Stimulated activated CD8-positive, alpha-beta memory T cell treated with anti-CD3 and anti-CD28 coated beads, Interleukin-2, amount 100 ng/mL, for 1 hour (primary cell): ENCODE measurements at places on chromosomes 5 and 9.

- no peak for DNase-seq
Measured at GRCh38 chr5:66856041-66856805, 260.0 kb downstream of the MAST4 start.

GRCh38 chr5:174283211-174284005 lies 237.9 kb downstream of the NSG2 start:
- no peak for DNase-seq

- no peak for DNase-seq
Measured at GRCh38 chr5:142974409-142974808, 204.2 kb downstream of the ARHGAP26 start.

GRCh38 chr5:69024241-69024651 lies 69.6 kb upstream of the SLC30A5 start:
- no peak for DNase-seq

- no peak for DNase-seq
Measured at GRCh38 chr5:41312478-41313060, 99.2 kb upstream of the C6 start.

- DNase-seq = no peak
Measured at GRCh38 chr5:44774279-44774880, 34.4 kb upstream of the MRPS30 start.

DNA sequence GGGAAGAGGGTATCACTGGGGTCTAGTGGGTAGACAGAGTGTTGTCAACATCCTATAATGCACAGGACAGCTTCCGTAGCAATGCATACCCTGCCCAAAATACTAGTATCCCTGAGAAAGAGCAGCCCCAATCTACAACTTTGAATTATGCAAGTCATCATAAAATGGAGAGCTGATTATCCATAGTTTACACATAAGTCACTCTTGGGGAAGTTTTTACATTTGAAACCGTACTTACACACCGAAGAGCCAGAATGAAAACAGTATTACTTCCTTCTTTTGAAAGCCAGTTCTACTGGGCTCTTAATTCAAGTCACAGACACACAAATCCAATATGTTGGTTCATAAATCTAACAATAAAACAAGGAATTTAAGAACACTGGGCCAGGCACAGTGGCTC lies 21.6 kb downstream of the RNF145 start:
- DNase-seq = no peak

GRCh38 chr5:6424110-6424659 lies 24.5 kb upstream of the UBE2QL1 start:
- no peak for DNase-seq

DNA sequence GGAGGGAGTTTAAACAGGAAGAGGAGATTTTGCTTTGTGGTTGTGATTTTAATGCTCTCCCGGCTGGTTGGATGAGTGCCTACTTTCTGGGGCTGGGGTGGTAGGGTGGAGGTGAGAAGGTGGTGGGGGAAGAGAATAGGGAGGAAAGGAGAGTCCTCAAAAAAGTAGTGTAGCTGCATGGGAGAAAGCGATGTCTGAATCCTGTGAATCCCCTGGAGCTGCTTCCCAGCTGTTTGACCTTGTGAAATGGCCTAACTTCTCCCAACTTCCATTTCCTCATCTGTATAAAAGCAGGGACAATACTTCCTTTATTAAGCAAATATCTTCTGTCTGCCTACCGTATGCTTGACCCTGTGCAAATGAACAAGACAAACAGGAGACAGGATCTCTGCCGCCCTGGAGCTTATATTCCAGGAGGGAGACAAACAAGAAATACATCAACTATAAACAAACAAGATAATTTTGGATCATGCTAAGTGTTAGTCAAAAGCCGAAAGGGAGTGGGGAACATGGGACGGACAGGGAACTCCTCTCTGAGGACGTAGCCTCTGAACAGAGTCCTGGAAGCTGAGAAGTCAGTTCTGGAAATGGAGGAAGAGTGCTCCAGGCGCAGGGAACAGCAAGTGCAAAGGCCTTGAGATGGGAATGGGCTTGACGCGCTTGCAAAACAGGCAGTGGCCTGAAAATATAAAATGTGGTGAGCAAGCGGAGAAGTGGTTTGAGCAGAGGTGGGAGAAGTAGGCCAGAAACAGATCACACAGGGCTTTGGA lies 103.5 kb downstream of the SPRY4 start:
- DNase-seq = no peak

GRCh38 chr5:90434116-90434714 lies 24.7 kb upstream of the CETN3 start:
- peak; percentile 14 for DNase-seq

- no peak for DNase-seq
Measured at GRCh38 chr5:77859306-77859705, 83.2 kb upstream of the TBCA start.

DNA sequence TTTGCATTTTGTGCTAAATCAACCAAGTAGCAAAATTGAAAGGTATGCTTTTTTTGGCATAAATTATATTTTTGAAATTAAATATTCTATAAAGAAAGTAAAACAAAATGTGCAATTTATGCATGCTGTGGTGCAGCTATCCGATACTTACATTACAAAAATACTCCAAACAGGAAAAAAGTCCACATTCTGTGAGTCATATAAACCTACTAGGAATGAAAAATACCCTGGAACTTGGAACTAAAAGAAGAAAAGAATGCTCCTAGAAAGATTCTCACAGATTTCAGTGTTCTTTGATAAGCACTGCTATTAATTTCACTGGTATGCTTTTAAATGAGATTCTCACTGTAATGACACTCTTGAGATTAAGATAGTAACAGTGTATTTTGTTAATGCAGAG lies 92.6 kb downstream of the OSMR start:
- DNase-seq = no peak

DNA sequence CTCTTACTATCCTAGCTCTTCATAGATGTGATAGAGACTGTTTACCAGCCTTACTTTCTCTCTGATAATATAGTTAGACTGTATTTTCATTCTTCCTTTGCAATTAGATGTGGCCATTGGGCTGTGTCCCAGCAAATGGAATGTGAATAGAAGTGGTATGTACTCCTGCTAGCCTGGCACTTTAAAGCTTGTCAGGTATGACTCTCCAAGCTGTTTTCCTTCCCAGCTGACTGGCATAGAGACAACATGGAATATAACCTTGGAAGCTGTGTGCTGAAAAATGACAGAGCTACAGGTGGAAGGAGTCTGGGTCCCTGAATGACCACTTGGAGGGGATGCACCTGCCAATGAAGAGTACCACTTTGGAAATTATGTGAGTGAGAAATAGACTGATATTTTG lies 116.2 kb downstream of the DIRAS2 start:
- DNase-seq = no peak

DNA sequence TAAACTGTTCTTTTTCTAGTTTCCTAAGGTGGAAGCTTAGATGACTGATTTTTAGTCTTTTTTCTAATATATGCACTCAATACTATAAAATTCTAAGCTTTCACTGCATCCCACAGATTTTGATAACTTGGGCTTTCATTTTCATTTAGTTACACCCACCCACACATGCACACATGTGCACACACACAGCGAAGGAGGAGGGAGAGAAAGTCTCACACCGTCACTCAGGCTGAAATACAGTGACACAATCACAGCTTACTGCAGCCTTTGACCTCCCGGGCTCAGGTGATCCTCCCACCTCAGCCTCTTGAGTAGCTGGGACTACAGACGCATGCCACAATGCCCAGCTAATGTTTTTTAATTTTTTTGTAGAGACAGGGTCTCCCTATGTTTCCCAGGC lies 96.5 kb downstream of the SMIM23 start:
- no peak for DNase-seq

GRCh38 chr9:656926-657568 lies 184.4 kb upstream of the DMRT1 start:
- DNase-seq = no peak

GRCh38 chr5:143086908-143087637 lies 316.4 kb downstream of the NR3C1 start:
- no peak for DNase-seq

GRCh38 chr5:74186356-74187315 lies 453.9 kb downstream of the ENC1 start:
- no peak for DNase-seq

GRCh38 chr5:178469011-178469974 lies 120.9 kb downstream of the COL23A1 start:
- DNase-seq = no peak

- no peak for DNase-seq
Measured at GRCh38 chr5:111722140-111722539, 34.9 kb downstream of the NREP start.

DNA sequence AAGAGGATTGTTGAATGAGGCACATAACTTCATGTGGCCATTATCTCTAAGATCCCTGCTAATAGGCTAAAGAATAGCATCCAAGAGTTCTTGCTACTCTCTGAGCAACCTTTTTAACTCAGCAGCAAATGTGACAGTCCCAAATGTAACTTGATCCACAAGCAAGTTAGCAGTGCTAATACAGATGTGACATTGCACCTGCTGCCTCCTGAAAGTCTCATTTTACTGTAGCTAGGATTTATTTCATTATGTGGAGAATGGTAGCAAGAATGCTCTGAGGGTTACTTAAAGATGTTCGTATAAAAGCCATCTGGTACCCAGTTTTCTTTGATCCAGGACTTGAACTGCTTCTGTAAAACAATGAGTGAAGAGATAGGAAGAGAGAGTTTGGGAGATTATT lies 45.8 kb downstream of the CDH10 start:
- DNase-seq = no peak

DNA sequence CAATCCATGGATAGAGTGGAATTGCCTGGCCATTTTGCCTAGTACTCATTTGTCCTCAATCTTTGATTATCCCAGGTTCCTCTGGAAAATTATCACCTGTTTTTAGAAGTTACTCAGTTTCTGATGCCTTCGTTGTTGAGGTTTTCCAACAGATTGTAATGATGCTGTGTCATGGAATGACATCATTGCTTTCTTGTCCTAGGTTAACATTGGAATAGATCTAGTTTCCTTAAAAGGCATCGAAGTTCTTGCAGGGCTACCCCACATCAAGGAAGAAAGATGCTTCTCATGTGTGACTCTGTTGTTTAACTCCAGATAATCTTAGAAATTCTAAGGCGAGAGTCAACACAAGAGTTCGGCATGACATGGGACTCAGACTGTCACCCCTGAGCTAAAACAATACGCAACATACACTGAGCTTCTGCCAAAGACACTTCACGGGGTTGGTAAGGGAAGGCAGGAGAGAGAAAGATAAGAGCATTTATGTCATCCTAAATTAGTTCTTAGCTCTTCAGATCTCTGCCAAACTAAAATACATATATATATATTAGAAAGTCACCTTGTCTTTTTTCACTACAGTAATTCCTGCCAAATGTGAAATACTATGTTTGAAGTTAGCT lies 293.2 kb upstream of the WWC1 start:
- no peak for DNase-seq

- no peak for DNase-seq
Measured at GRCh38 chr9:18739127-18739526, 265.2 kb downstream of the ADAMTSL1 start.

GRCh38 chr9:94081864-94082463 lies 2.3 kb upstream of the PTPDC1 start:
- no peak for DNase-seq

GRCh38 chr5:155441849-155442248 lies 428.3 kb downstream of the KIF4B start:
- no peak for DNase-seq

- DNase-seq = no peak
Measured at GRCh38 chr9:16726718-16727451, 143.6 kb downstream of the BNC2 start.

DNA sequence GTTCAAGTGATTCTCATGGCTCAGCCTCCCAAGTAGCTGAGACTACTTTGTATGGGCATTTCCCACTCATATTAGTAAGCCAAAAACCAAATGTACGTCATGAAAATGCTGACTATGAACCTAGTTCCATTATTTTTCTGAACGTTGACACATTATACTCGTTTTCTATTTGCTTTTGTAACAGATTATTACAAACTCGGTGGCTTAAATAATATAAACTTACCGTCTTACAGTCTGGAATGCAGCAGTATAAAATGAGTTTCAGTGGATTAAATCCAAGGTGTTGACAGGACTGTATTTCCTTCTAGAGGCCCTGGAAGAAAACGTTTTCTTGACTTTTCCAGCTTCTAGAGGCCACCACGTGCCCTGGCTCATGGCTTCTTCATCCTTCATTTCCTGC lies 517.0 kb downstream of the GADD45G start:
- no peak for DNase-seq

- no peak for DNase-seq
Measured at GRCh38 chr5:149170299-149170698, 29.0 kb downstream of the ABLIM3 start.

- DNase-seq = peak; percentile 19
Measured at GRCh38 chr9:37512437-37512836, 26.7 kb downstream of the POLR1E start.

DNA sequence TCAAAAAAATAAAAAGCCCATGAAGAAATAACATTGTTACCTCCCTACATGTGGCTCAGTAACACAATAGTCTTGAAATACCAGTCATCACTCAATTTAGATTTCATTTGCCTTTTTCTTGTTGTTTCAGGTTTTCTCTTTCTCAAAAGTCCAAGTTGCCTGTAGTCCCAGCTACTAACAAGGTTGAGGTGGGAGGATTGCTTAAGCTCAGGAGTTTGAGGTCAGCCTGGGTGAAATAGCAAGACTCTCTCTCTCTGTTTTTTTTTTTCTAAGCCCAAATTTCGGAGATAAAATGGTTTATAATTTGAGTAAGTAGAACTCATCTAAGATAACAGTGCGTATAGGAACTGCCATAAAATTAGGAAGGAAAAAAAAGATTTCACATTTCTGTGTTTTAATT lies 17.5 kb upstream of the NDUFS4 start:
- DNase-seq = no peak

GRCh38 chr5:170571875-170572852 lies 68.3 kb downstream of the KCNIP1 start:
- DNase-seq = no peak

DNA sequence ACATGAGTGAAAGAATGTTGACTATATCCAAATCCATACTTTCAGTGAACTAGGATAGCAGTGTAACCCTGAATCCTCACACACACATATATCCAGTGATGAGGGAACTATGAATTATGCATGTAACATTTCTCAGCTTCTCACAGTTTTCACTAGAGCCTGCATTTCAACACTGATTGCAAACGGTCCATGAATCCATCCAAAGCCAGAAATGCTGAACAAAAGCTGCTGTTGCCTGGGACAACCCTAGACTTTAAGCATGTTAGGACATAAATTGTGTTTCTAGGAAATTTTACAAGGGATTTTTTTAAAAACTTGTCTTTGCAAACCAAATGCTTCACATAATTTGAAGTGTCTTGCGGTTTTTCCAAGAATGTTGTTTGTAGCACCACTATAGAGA lies 2010.0 kb upstream of the WWC1 start:
- no peak for DNase-seq

- no peak for DNase-seq
Measured at GRCh38 chr5:110925398-110925797, 146.1 kb upstream of the TSLP start.

GRCh38 chr5:103973669-103974068 lies 411.1 kb upstream of the NUDT12 start:
- no peak for DNase-seq

DNA sequence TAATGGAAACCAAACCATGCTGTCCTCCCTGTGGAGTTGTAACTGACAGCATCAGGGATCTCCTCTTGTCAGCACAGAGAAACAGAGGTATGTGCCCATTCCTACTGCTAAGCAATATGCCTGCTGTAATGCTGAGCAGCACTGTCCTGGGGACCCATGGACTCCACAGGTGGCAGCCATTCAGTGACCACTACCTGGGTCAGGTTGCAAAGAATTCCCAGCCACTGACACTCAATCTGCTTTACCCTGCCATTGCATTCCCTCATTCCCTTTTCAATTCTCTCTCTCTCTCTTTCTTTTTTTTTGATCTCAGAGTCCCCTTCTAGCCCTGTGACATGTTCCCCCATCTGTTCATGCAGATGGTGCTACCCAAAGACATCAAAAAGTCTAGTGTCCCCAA lies 104.1 kb downstream of the GABRB2 start:
- no peak for DNase-seq

- DNase-seq = no peak
Measured at GRCh38 chr5:87390075-87390474, 22.7 kb downstream of the CCNH start.
